ENCODE measurements at places on chromosomes 5 and 9. TPM values are rescaled to one million over a fixed set of nuclear protein-coding genes. Genes with fewer than 3 reads are reported as not detected.

SPATA31C1 gene
- not detected for total RNA-seq

CCL21 gene
- total RNA-seq, result not detected

CER1 gene
- total RNA-seq, result not detected

MRRF gene
- total RNA-seq, result 28.4 TPM

AQP3 gene
- 32.0 TPM for total RNA-seq

LRRC26 gene
- total RNA-seq, result not detected

DNA sequence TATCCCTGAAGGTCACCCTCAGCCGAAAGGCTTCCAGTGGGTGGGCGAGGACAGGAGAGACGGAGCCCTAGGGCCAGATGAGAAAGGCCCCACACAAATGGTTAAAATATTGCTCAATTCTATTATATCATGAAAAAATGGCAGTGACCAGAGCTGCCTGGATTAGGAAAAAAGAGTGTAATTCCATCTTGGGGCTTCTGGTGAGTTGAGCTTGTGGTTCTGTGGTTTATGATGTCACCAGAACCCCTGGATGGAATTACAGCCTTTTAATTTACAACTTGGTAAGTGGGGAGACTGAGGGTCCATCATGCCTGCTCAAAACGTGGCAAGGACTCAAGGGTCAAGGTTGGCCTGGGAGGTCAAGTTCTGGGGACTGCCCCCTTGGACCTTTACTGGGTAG is 55.5 kb upstream of the STC2 start:
- no peak for DNase-seq
- H3K36me3 ChIP-seq, result no peaks in the 10 kb centered on the region
- H3K27me3 ChIP-seq, result peaks cover 10% of the 10 kb centered on the region

- no peak overlapping the region for H3K4me3 ChIP-seq
- DNase-seq, result no peak
- H3K36me3 ChIP-seq, result no peaks in the 10 kb centered on the region
- H3K27ac ChIP-seq, result no peak overlapping the region
- H3K27me3 ChIP-seq, result peaks cover 13% of the 10 kb centered on the region
- H3K4me1 ChIP-seq, result peaks cover 8% of the 10 kb centered on the region
Observed at GRCh38 chr9:122360891-122361290, 9.9 kb upstream of the PTGS1 start.

DNA sequence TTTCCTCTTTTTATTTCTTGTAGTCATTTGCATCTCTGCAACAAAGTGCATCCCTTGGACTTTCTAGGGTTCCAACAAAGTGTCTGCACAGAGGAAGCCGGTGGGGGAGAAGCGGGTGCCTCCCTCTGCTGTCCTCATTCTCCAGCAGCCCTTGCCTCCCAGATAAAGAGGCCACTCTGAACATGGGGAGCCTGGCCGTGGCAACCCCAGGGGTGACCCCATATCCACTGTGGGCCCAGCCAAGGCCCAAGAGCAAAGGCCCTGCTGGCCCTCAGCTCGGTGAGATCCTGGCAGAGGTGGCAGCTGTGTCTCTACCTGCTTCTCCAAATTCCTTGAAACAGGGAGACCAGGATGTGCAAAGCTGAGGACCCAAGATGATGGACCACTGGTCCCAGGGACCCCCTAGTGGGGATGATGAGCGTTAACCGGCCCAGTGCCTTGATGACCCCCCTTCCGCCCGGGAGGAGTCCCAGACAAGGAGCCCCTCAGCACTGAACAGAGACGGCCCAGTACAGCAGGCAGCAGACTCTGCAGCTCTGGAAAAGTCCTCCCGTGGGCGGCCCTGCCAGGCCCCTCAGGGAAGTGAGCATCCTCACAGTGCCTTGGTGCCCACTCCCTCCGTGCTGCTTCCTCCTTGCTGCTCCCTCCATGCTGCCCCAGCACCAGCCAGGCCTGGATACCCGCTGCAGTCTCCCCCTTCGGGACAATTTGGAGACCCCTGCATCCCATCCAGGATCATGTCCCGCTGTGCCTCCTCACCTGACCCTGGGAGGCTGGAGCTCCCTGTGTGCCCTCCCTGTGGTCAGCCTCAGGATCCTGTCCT is 62.5 kb downstream of the MRPL36 start:
- H3K4me3 ChIP-seq, result no peak overlapping the region
- H3K36me3 ChIP-seq, result no peaks in the 10 kb centered on the region
- peaks cover 31% of the 10 kb centered on the region for H3K27me3 ChIP-seq
- H3K4me1 ChIP-seq, result no peaks in the 10 kb centered on the region
- no peak for DNase-seq

DNA sequence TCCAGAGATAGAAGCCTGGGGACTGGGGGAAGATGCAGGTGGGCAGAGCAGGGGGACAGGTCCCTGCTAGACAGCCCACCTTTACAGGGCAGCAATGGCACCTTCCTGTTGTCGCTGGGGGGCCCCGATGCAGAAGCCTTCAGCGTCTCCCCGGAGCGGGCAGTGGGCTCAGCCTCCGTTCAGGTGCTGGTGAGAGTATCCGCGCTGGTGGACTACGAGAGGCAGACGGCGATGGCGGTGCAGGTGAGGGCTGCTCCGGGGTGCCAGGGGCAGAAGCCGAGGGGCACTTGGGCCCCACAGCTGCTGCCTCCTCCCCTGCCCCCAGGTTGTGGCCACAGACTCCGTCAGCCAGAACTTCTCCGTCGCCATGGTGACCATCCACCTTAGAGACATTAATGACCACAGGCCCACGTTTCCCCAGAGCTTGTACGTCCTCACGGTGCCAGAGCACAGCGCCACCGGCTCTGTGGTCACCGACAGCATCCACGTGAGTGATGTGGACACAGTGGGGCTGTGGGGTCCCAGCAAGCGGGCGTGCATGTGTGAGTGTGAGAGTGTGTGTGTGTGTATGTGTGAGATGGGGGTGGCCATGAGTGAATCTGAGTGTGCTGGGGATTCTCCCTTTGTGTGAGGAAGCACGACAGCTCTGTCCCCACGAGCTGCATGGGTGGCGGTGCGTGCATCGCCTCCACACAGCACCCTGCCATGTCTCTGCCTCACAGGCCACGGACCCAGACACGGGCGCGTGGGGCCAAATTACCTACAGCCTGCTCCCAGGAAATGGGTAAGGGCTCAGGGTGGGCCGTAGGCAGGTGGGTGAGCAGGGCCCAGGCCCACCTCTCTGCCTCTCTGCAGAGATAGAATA is 28.4 kb downstream of the CDHR2 start:
- H3K4me1 ChIP-seq, result peaks cover 5% of the 10 kb centered on the region
- H3K36me3 ChIP-seq, result no peaks in the 10 kb centered on the region
- no peak overlapping the region for H3K4me3 ChIP-seq
- no peak overlapping the region for H3K27ac ChIP-seq
- no peaks in the 10 kb centered on the region for H3K27me3 ChIP-seq

- H3K4me1 ChIP-seq, result no peaks in the 10 kb centered on the region
- peaks cover 20% of the 10 kb centered on the region for H3K27me3 ChIP-seq
- no peak for DNase-seq
- no peaks in the 10 kb centered on the region for H3K36me3 ChIP-seq
Observed at GRCh38 chr5:154697371-154697770, 57.8 kb upstream of the LARP1 start.

DNA sequence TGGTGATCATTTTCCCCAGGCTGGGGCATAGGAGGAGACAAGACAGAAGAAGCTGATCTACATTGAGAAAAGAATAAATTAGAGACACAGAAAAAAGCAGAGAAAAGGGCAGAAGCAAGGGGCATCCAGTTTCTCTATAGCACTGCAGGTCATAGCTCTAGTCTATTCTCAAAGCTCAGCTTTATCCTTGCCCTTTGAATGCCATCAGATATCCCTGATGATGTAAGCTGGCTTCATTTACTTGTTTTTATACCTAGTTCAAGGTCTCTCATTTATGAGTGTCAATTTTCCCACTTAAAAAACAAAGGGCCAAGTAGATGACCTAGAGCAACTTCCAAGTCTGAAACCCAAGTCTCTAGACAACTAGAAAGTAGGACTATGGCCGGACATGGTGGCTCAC is 32.7 kb downstream of the FBXO10 start:
- H3K27ac ChIP-seq, result no peak overlapping the region
- H3K27me3 ChIP-seq, result no peaks in the 10 kb centered on the region

- no peak overlapping the region for H3K4me3 ChIP-seq
- H3K27me3 ChIP-seq, result peaks cover 12% of the 10 kb centered on the region
- no peaks in the 10 kb centered on the region for H3K4me1 ChIP-seq
Observed at GRCh38 chr5:88602584-88602983, 280.4 kb downstream of the MEF2C start.

DNA sequence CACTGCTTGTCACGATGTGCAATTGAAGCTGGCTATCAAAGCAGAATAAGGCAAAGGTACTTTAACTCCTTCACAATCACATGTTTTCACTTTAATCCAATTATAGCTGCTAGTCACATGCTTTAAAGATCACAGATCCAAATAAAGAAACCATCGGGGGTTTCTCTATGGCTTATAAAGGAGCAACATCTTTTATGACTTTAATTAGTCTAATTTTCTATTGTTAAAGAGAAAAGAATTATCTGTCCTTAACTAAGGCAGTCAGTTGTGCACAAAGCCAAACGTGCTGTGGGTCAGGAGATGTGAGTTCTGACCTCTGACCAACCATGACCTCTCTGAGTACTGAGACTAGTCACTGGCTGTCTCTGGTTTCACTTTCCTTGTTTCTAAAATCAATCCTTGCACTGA is 561.1 kb downstream of the RAB3C start:
- no peaks in the 10 kb centered on the region for H3K27me3 ChIP-seq
- H3K4me1 ChIP-seq, result peaks cover 15% of the 10 kb centered on the region
- H3K36me3 ChIP-seq, result peaks cover 4% of the 10 kb centered on the region
- DNase-seq, result no peak

GRCh38 chr9:20033511-20033910 is 244.7 kb upstream of the SLC24A2 start:
- H3K27ac ChIP-seq, result no peak overlapping the region
- peaks cover 2% of the 10 kb centered on the region for H3K27me3 ChIP-seq
- DNase-seq, result no peak
- peaks cover 2% of the 10 kb centered on the region for H3K36me3 ChIP-seq
- H3K4me1 ChIP-seq, result peaks cover 11% of the 10 kb centered on the region
- no peak overlapping the region for H3K4me3 ChIP-seq

- no peak overlapping the region for H3K27ac ChIP-seq
- no peaks in the 10 kb centered on the region for H3K36me3 ChIP-seq
- H3K27me3 ChIP-seq, result no peaks in the 10 kb centered on the region
- no peaks in the 10 kb centered on the region for H3K4me1 ChIP-seq
- no peak overlapping the region for H3K4me3 ChIP-seq
Observed at GRCh38 chr5:136722581-136722980, 357.2 kb upstream of the TRPC7 start.

DNA sequence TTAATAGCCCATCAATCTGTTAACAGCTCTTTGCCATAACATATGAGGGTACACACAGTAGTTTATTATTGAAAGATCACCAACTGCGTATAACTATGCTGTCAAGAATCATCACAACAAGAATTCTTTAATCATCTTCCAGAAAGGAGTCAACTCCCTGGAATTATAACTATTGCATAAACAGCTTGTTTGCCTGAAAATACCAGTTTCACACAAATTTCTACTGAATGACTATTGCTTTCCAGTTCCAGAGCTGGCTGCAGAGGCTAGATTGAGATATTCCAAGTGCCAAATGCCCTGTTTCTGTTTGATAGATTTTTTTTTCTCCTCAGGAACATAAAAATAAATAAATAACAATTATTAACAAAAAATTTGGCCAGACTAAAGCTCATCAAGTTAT is 444.7 kb downstream of the TLE1 start:
- H3K27me3 ChIP-seq, result no peaks in the 10 kb centered on the region
- no peaks in the 10 kb centered on the region for H3K4me1 ChIP-seq
- H3K4me3 ChIP-seq, result no peak overlapping the region
- no peak for DNase-seq

DNA sequence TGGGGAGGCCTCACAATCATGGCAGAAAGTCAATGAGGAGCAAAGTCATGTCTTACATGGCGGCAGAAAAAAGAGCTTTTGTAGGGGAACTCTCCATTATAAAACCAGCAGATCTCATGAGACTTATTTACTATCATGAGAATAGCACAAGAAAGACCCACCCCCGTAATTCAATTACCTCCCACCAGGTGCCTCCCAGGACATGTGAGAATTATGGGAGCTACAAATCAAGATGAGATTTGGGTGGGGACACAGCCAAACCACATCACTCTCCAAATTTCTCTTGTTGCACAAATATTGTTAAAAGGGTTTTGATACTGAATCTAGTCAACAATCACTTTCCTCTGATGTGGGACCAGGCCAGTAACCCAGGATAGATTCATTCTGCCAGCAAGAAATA is 1176.1 kb downstream of the CDH9 start:
- no peaks in the 10 kb centered on the region for H3K27me3 ChIP-seq
- DNase-seq, result no peak
- no peak overlapping the region for H3K27ac ChIP-seq
- no peaks in the 10 kb centered on the region for H3K36me3 ChIP-seq
- H3K4me3 ChIP-seq, result no peak overlapping the region

DNA sequence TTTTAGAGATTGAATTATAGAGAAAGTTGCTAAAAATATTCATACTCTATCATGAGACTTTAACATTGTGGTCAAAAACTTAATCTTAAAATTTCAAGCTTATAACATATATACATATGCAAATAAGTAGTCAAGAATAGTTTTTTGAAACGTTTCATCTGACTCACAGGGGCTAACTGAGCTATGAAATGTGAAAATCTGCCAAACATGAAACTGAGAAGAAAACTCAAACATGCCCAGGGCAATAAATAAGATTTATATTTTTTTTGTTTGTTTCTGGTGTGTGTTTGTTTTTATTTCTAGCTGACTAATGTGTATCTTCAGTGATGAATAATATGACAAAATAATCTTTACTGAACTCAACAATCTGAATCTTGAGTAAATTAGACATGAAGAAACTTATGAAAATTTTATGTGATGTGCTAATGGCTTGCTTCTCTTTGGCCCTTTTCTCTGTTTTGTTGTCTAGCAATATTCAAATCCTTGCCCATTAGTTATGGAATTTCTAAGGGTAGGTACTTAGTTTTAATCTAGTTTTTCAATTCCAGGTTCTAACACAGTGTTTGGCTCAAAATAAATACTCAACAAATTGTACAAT is 99.9 kb downstream of the FAM174A start:
- H3K27me3 ChIP-seq, result no peaks in the 10 kb centered on the region
- H3K4me1 ChIP-seq, result no peaks in the 10 kb centered on the region
- no peak overlapping the region for H3K27ac ChIP-seq
- H3K36me3 ChIP-seq, result no peaks in the 10 kb centered on the region
- no peak for DNase-seq

DNA sequence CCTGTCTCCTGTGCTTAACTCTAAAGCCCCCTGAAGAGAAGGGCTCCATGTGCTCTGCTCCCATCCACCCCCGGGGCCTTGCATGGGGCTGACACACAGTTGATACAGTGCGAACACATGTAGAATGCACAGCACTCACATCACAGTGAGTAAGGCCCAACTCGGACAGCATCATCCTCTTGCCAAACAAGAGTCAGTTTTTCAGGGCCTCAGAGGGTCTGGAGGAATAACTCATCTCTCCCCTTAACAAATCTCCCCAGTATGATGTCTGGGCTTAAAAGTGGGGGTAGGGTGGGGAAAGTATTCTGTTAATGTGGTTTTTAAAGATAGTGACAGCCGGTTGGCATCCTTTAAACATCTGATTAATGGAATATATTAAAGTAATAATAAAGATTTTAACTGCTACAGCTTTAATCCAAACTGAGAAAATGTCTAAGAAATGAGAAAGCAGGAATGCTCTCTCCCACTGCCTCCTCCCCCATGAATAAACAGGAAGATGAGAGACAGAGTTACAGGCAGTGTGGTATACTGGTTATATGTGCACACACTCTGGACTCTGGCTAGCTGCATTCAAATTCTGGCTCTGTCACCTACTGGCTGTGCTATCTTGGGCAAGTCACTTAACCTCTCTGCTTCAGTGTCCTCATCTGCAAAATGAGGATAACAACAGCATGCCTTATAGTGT is 22.5 kb downstream of the APBA1 start:
- H3K36me3 ChIP-seq, result no peaks in the 10 kb centered on the region
- DNase-seq, result no peak
- H3K4me1 ChIP-seq, result peaks cover 3% of the 10 kb centered on the region
- no peak overlapping the region for H3K27ac ChIP-seq
- no peak overlapping the region for H3K4me3 ChIP-seq
